ENCODE measurements at places on chromosomes 3 and 15.

DNA sequence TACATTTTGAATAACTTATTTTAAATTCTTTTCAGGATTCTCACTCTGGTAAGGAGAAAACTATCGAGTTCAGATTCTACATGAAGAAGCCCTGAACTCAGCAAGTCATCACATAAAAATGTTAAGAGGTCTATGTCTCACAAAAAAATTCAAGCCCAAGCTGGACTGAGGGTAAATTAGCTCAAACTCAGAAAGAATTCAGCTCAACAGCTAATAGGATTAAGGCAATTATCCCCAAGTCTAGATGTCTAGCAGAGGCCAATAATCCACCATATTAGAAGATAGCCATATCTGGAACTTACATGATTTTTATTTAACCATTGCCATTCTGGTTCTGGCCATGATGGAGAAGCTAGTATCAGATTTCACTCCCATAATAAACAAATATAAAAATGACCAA lies 909.7 kb downstream of the PLOD2 start:
- DNase-seq = no peak

- no peak for DNase-seq
These were observed 17.5 kb downstream of the HDC start for GRCh38 chr15:50247819-50248655.

DNA sequence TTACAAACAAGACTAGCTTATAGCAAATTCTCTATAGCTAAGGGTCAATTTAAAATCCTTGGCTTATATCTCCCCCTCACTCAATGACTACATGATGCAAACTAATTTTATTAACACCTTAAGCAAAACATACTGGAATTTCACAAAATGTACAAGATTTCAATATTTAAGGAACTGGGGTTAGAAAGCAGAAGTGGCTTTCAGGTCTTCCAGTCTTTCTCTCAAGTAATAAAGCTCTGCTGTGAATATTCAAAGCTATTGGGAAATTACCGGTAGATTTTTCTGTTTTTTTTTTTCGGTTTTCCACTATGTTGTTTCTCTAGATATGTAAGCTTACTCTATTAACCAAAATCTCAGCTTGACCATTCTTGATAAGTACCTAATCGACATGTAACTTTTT lies 3.9 kb downstream of the EPM2AIP1 start:
- no peak for DNase-seq

DNA sequence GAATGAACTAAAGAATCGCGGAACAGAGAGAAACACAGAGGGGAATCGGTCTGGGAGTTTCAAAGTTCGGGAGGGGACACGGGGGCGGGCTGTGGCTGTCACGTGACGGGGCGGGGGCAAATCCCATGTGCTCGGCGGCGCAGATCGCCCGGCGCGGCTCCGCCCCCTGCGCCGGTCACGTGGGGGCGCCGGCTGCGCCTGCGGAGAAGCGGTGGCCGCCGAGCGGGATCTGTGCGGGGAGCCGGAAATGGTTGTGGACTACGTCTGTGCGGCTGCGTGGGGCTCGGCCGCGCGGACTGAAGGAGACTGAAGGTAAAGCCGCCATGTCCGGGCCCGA lies at the start of gene EIF4G1:
EIF4G1 (plus strand) TSS at position 244 of the 337 bp plus-strand sequence. CDS start 1,191 bp downstream, outside the sequence.
- peak; percentile 55 for DNase-seq

GRCh38 chr15:40955930-40956540 lies 2.8 kb downstream of the CHAC1 start:
- no peak for DNase-seq

DNA sequence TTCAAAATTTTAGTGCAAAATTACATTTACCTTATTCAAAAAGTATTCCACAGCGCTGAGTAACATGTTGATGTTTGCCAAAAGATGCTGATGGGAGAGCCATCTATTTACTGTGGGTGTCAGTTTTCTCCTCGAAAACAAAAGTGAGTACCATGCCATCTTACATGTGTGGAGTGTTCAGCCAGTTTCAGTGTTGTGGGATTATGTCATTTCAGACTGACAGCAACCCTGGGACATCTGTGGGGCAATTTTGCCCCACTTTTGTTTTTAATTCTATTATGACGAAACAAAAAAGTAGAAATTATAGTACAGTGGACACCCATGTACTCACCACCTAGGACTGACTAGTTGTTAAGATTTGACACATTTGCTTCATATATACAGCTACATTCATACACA lies 19.6 kb downstream of the SLCO3A1 start:
- DNase-seq = no peak

DNA sequence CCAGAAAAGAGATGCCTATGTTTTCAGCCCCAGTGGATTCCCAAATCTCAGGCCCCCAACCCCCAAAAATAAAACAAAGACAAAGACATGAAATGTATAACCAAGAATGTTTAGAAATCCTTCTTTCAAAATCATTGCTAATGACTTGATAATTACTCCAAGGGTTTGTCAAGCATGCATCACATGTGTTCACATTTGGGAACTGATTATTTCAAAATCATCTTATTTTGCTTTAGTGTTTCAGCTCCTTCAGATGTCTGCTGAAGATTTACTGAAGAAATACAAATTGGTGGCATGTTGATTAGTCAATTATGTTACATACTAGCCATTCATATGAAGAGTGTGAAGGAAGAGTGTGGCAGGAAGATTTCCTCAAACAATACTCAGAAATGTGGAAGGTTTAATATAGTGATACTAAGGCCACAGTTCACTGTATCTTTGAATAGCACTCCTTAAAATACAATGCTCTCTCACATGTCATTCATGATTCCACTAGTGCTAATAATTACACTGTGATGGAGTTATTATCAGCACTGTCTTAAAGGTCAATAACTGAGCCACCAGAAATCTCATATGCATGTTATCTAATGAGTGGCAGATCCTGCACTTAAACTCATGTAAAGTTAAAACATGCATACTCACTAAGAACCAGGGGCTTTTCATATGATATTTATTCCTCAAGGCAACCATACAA lies 134.5 kb upstream of the TGFBR2 start:
- DNase-seq = no peak

DNA sequence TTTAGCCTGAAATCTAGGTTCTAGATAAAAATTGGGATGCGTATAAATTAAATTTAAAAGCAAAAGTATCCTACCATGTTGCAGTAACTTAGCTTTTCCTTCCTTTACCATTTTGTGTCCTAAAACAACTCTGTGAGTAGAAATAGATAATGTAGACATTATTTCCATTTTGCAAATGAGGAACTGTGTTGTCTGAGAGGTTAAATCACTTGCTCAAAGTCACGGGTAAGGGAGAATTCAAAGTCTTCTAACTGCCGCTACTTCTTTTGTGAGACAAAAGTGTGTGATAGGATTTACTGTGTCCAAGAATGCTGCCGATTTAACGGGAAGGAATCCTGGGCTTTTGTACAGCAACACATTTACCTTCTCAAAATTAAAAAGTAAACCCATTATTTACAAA lies 40.7 kb downstream of the MYO1E start:
- no peak for DNase-seq

DNA sequence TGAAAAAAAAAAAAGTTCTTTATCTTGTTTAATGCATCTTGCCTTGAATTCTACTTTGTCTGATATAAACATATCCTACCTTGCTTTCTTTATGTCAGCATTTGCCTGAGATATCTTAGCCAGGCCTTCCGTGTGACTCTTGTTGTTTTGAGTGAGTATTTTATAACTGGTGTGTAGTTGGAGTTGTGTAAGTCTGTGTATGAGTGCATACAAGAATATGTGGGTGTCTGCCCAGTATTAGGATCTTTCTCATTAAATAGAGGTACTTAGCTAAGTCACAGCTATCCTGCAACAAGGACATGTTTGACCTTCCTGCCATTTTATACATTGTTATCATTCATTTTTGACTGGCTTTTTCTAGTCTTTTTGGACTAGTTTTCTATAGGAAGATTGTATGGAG lies 22.5 kb upstream of the TSPAN3 start:
- DNase-seq = no peak

GRCh38 chr3:20097015-20097414 lies 56.8 kb downstream of the KAT2B start:
- no peak for DNase-seq

DNA sequence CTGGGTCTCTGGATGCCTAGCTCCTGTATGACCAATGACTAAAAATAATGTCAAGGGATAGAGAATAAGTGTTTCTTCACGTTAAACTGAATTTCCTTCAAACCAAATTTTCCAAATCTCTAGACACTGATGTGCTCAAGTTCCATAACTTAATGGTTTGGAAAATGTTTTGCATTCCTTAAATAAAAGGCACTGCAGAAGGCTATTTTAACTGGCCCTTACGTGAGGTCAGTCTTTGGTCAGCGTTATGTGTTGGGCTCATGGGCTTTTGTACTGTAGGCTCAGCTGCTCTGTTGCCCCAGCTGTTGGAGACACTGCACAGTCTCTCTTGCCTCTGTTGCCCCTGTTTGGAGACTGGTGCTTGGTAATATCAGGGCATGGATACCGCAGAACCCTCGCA lies 188.5 kb downstream of the TPRG1 start:
- DNase-seq = no peak

DNA sequence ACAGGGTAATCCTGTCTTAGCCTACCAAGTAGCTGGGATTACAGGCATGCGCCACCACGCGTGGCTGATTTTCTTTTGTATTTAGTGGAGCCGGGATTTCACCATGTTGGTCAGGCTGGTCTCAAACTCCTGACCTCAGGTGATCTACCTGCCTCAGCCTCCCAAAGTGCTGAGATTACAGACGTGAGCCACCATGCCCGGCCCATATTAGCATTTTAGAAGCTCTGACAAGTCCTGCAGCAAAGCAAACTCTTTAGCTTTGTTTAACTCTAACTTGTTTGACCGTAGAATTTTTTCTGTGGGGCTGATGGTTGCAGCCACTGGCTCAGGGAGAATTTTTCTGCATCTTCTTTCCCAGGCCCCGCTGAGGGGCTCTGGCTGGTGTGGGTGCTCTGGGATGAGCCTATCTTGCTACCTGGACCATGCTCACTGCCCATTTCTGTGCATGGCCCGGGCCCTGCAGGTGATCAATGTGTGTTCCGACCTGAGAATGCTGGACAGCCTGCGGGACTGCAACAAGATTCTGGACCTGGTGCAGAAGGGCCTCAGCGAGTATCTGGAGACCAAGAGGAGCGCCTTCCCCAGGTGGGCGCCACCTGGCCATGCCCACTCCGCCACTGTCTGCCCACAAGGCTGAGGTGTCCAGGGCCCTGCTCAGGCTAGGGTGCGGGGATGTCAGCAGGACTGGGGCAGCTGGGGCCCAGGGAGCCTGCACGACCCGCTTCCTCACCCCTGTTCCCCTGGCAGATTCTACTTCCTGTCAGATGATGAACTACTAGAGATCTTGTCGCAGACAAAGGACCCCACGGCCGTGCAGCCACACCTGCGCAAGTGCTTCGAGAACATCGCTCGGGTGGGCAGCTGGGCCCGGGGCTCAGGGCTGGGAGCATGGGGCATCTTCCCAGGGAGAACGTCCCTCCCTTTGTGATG lies 41.3 kb downstream of the DNAH1 start:
- no peak for DNase-seq

GRCh38 chr3:148881286-148881685 lies 16.2 kb downstream of the CPA3 start:
- DNase-seq = no peak

GRCh38 chr15:73607405-73607804 lies 25.8 kb downstream of the NPTN start:
- DNase-seq = no peak

DNA sequence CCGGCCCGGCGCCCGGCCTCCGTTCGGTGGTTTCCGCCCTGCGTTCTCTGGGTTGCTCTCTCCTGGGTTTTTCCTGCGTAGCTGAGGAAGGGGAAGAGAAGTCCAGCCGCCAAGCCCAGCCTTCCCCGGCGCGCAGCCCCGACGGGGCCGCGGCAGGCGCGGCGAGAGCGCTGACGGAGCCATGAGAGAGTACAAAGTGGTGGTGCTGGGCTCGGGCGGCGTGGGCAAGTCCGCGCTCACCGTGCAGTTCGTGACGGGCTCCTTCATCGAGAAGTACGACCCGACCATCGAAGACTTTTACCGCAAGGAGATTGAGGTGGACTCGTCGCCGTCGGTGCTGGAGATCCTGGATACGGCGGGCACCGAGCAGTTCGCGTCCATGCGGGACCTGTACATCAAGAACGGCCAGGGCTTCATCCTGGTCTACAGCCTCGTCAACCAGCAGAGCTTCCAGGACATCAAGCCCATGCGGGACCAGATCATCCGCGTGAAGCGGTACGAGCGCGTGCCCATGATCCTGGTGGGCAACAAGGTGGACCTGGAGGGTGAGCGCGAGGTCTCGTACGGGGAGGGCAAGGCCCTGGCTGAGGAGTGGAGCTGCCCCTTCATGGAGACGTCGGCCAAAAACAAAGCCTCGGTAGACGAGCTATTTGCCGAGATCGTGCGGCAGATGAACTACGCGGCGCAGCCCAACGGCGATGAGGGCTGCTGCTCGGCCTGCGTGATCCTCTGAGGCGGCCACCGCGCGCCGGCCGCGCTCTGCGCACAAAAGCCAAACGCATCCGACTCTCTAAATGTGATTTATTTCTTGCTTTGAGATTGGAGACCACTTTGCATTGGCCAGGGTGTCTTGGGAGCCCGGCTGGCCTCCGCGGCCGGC lies 727 bp downstream of the RAP2B start:
- no peak for DNase-seq

- DNase-seq = no peak
These were observed 123.9 kb downstream of the GALK2 start for GRCh38 chr15:49293941-49294340.

DNA sequence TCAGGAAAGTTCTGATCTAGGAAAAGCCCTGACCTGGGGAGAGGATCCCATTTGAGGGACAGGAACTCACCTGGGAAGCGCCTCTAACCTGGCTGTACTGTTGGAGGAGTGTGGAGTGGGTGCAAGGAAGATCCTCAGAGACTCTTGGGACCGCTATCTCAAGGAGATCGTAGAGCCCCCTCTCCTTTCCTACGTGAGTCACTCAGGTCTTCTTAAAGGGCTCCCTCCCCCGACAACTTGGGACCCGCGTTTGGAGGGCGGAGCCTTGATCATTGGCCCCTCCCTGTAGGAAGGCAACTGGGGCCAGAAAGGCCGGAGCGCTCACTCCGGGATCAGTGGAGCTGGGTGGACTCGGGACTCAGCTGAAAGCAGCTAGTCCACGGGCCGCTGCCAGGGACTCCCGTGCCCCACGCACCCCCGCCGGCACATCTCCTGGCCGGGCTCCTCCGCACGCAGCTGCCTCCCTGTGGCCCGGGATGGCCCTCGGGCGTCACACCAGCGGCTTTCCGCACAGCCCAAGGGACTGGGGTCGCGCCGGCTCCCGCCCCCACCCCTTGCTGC lies 520 bp downstream of the SLC26A6 start:
- DNase-seq = no peak

- no peak for DNase-seq
These were observed 3.2 kb upstream of the ILDR1 start for GRCh38 chr3:122025296-122025695.

GRCh38 chr3:16916840-16917239 lies 32.1 kb downstream of the PLCL2 start:
- DNase-seq = no peak

GRCh38 chr15:66503780-66504562 lies 684 bp downstream of the RPL4 start:
- DNase-seq = no peak

GRCh38 chr3:172201136-172201869 lies 161.9 kb downstream of the FNDC3B start:
- DNase-seq = no peak

GRCh38 chr3:149376718-149377407 lies 586 bp downstream of the TM4SF1 start:
- DNase-seq = no peak

- no peak for DNase-seq
These were observed 2.1 kb downstream of the GHSR start for GRCh38 chr3:172446198-172446597.

- no peak for DNase-seq
These were observed 295.3 kb upstream of the SLITRK3 start for GRCh38 chr3:165491487-165491886.
